A549 (cell line): ENCODE measurements at places on chromosomes 4 and X.

DNA sequence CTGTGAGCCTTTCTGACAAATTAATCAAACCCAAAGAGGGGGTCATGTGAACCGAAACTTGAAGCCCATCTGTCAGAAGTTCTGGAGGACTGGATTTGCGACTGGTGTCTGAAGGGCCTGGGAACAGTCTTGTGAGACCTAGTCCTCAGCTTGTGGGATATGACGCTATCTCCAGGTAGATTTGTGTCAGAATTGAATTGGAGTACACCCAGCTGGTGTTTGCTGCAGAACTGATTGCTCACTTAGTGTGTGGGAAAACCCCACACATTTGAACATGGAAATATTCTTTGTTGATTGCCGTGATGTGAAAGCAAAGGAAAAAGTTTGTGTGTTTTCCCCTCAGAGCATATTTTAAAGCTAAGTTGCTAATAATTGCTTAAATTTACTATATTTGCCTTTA is 30.3 kb upstream of the TMSB15B start:
- no peak for DNase-seq

DNA sequence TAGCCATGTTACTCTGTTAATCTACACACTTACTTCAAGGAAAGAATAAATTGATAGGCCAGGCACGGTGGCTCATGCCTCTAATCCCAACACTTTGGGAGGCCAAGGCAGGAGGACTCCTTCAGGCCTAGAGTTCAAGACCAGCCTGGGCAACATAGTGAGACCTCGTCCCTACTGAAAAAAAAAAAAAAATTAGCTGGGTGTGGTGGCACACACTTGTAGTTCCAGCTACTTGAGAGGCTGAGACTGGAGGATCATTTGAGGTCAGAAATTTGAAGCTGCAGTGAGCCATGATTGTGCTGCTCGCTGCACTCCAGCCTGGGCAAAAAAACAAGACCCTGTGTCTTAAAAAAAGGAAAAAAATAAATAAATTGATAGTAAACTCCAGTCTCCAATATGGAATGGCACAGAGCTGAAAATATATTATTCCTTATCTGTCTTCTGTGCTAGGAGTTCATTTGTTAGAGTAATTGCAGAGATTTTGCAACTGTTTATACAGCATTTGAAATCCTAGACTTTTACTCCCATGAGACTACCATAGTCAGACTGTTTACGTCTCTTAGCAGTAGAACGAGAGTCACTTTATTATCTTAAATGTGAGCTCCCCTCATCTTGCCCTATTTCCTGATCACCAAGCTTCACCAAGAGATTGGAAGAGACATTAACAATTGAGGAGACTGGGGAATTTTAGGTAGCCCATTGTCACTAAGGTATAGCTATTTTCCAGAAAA is 18.8 kb upstream of the TMEM131L start:
- no peak for DNase-seq

DNA sequence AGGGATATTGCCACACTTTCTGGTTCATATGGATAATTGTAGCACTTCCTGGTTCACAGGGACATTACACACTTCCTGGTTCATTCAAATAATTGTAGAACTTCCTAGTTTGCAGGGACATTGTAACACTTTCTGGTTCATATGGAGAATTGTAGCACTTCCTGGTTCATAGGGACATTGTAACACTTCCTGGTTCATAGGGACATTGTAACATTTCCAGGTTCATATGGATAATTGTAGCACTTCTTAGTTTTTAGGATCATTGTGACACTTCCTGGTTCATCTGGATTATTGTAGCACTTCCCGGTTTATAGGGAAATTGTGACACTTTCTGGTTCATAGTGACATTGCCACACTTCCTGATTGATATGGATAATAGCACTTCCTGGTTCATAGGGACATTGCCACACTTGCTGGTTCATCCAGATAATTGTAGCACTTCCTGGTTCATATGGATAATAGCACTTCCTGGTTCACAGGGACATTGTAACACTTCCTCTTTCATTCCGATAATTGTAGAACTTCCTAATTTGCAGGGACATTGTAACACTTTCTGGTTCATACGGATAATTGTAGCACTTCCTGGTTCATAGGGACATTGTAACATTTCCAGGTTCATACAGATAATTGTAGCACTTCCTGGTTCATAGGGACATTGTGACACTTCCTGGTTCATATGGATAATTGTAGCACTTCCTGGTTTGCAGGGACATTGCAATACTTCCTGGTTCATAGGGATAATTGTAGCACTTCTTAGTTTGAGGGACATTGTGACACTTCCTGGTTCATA is 59.2 kb upstream of the CD99 start:
- no peak for DNase-seq

- DNase-seq: no peak
These were observed 297.6 kb downstream of the IDS start for GRCh38 chrX:149207518-149207917.

- no peak for DNase-seq
These were observed 4.6 kb downstream of the PNMA5 start for GRCh38 chrX:152989292-152989658.

GRCh38 chr4:74968456-74969164 is 35.7 kb downstream of the PARM1 start:
- no peak for DNase-seq
